Mesangial cell (primary cell): ENCODE measurements at places on chromosomes 5 and 9. TPM values are rescaled to one million over a fixed set of nuclear protein-coding genes. Genes with fewer than 3 reads are reported as not detected.

The GOLGA1 gene
- total RNA-seq, result 5.7 and 9.0 TPM in 2 replicates

The TERT gene
- not detected in 2 replicates for total RNA-seq

The MRPL41 gene
- 74.4 and 98.6 TPM in 2 replicates for total RNA-seq

The ARHGEF39 gene
- 0.89 and 11.1 TPM in 2 replicates for total RNA-seq

The OTULINL gene
- 1.0 and 1.8 TPM in 2 replicates for total RNA-seq

The LEAP2 gene
- total RNA-seq, result 0.16 TPM in 1 of 2 replicates, not detected in the other

The CCL28 gene
- total RNA-seq, result 2.3 and 4.2 TPM in 2 replicates

The CCDC180 gene
- 1.5 TPM in 2 replicates for total RNA-seq

The CDH12 gene
- 0.25 TPM in 1 of 2 replicates, not detected in the other for total RNA-seq

The UNC13B gene
- 20.0 and 22.4 TPM in 2 replicates for total RNA-seq

The GRXCR2 gene
- total RNA-seq, result not detected in 2 replicates

The SH2D3C gene
- total RNA-seq, result 0.25 TPM in 1 of 2 replicates, not detected in the other

The NUTM2G gene
- not detected in 2 replicates for total RNA-seq

The GFRA3 gene
- under 0.01 TPM in 1 of 2 replicates, not detected in the other for total RNA-seq

The RFESD gene
- 0.98 and 3.7 TPM in 2 replicates for total RNA-seq

The GARNL3 gene
- 2.8 and 8.2 TPM in 2 replicates for total RNA-seq

The GPRIN1 gene
- 7.6 and 37.2 TPM in 2 replicates for total RNA-seq

The CRB2 gene
- 3.3 and 94.2 TPM in 2 replicates for total RNA-seq

The SOHLH1 gene
- total RNA-seq, result not detected in 2 replicates

The FOXD4L4 gene
- total RNA-seq, result not detected in 2 replicates

The GHR gene
- 0.49 and 0.51 TPM in 2 replicates for total RNA-seq

The MARCOL gene
- total RNA-seq, result not detected in 2 replicates

The STXBP1 gene
- total RNA-seq, result 7.7 and 14.5 TPM in 2 replicates

The DMGDH gene
- 0.33 and 3.3 TPM in 2 replicates for total RNA-seq

The RAI14 gene
- 112 and 118 TPM in 2 replicates for total RNA-seq

The FCN2 gene
- not detected in 2 replicates for total RNA-seq

The SPINK4 gene
- total RNA-seq, result not detected in 2 replicates

The CARD9 gene
- total RNA-seq, result under 0.01 and 0.76 TPM in 2 replicates

The ZNF879 gene
- 0.49 and 2.4 TPM in 2 replicates for total RNA-seq

The GNA14 gene
- 0.49 and 0.51 TPM in 2 replicates for total RNA-seq

The MLANA gene
- total RNA-seq, result not detected in 2 replicates

The P4HA2 gene
- total RNA-seq, result 53.4 and 68.9 TPM in 2 replicates

The TRPM3 gene
- under 0.01 and 0.63 TPM in 2 replicates for total RNA-seq

The UQCRQ gene
- 208 and 231 TPM in 2 replicates for total RNA-seq

The PANK3 gene
- total RNA-seq, result 24.7 and 26.9 TPM in 2 replicates

The PCDHA9 gene
- total RNA-seq, result under 0.01 TPM in 1 of 2 replicates, not detected in the other

The ZDHHC11 gene
- 0.16 and 0.25 TPM in 2 replicates for total RNA-seq

The ELAVL2 gene
- 0.25 TPM in 1 of 2 replicates, not detected in the other for total RNA-seq

The STPG3 gene
- not detected in 2 replicates for total RNA-seq

The HMMR gene
- 1.0 and 39.9 TPM in 2 replicates for total RNA-seq

The ELOVL7 gene
- 1.1 and 5.8 TPM in 2 replicates for total RNA-seq

The PRUNE2 gene
- total RNA-seq, result 4.2 and 7.7 TPM in 2 replicates

The CATSPER3 gene
- 0.13 and 0.16 TPM in 2 replicates for total RNA-seq

The CDH6 gene
- total RNA-seq, result 137 and 474 TPM in 2 replicates

The BASP1 gene
- total RNA-seq, result 47.9 and 73.3 TPM in 2 replicates

The CTSV gene
- total RNA-seq, result 3.7 and 12.5 TPM in 2 replicates

The GFI1B gene
- not detected in 2 replicates for total RNA-seq

The HOMER1 gene
- 5.1 and 5.3 TPM in 2 replicates for total RNA-seq

The INIP gene
- total RNA-seq, result 7.6 and 9.3 TPM in 2 replicates

The CD74 gene
- total RNA-seq, result 41.6 and 107 TPM in 2 replicates

The LHX3 gene
- total RNA-seq, result not detected in 2 replicates

The F12 gene
- 3.7 and 5.1 TPM in 2 replicates for total RNA-seq

The CCDC171 gene
- total RNA-seq, result 0.98 and 1.8 TPM in 2 replicates

The PCDHGB7 gene
- total RNA-seq, result 5.1 and 18.1 TPM in 2 replicates

The CANX gene
- total RNA-seq, result 198 and 259 TPM in 2 replicates

The DMRT3 gene
- total RNA-seq, result 8.8 and 9.6 TPM in 2 replicates

The TOPORS gene
- 9.6 and 10.1 TPM in 2 replicates for total RNA-seq

The FSD1L gene
- total RNA-seq, result 1.6 and 2.0 TPM in 2 replicates

The KCNV2 gene
- total RNA-seq, result not detected in 2 replicates
